ENCODE measurements at places on chromosomes 7 and 10.

DNA sequence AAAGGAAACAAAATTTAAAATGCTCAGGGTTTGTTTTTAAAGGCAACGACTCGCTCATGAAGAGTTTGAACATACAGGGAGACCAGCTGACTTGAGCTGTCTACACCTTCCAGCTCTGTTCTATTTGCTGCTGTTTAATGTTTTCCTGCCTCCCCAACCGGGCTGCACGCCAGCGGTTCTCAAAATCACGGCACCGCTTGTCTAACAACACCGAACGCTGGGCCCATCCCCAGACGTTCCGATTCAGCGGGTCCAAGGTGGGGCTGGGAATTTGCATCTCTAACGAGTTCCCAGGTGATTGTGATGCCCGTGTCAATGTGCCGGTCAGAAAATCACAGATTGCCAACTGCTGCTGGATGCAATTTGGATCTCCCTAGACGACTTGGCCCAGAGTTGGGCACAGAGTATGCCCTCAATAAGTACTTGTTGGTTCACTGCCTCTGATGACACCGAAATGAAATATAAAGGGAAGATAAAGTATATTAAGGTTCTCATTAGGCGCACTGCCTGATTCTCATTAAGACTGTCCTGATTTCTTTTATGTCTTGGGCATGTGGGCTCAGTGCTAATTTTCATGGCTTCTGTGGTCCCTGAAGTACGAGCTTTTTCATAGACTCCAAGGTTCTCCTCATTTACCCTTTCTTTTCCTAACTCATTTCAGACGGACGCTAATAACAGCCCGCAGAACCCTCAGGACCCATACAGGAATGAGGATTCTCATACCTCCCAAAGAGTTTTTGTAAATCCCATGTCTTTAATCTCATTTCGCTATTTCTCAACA lies 28.5 kb downstream of the CELF2 start:
- no peak for DNase-seq

- DNase-seq, result no peak
Measured at GRCh38 chr7:7639847-7640220, 718 bp upstream of the UMAD1 start.

DNA sequence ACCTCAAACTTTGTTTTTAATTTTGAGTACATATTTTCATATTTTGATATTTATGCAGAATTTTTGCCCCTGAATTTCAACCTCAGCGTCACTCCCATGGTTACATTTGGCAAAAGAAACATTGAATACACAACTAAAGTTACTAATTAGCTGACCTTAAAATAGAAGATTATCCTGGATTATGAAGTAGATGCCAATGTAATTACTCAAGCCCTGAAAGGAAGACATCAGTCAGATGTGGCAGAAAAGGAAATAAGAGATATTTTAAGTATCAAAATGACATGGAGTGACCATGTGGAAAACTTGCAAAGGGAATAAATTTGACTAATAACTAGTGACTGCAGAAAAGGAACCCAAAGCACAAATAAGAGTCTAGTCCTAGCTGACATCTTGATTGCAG lies 701.3 kb upstream of the KCND2 start:
- no peak for DNase-seq

GRCh38 chr7:144812379-144813283 lies 23.2 kb downstream of the TPK1 start:
- no peak for DNase-seq

- no peak for DNase-seq
Measured at GRCh38 chr7:69360913-69361312, 237.4 kb upstream of the AUTS2 start.

- DNase-seq, result no peak
Measured at GRCh38 chr7:47371733-47372368, 210.1 kb downstream of the TNS3 start.
